ENCODE measurements at places on chromosomes 16 and 17.

GRCh38 chr17:51154176-51154575 is 817 bp downstream of the NME1 start:
- DNase-seq: no peak

DNA sequence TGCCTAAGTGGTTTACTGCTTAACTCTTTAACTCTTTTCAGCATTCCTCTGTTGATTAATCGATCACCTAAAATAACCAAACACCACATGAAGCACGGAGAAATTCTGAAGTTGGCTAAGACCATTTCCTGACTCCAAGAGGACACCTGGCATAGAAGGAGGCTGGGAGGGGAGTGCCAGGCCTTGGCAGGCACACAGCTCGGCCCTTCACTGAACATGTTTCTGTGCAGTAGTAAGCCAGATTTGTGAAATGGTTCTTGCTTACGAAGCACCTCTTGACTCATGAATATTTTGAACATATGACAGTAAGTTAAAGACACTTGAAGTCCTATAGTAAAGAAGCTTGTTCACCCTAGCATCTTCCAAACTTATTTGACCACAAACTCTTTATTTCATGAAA is 82.3 kb downstream of the FOXL1 start:
- DNase-seq: no peak

DNA sequence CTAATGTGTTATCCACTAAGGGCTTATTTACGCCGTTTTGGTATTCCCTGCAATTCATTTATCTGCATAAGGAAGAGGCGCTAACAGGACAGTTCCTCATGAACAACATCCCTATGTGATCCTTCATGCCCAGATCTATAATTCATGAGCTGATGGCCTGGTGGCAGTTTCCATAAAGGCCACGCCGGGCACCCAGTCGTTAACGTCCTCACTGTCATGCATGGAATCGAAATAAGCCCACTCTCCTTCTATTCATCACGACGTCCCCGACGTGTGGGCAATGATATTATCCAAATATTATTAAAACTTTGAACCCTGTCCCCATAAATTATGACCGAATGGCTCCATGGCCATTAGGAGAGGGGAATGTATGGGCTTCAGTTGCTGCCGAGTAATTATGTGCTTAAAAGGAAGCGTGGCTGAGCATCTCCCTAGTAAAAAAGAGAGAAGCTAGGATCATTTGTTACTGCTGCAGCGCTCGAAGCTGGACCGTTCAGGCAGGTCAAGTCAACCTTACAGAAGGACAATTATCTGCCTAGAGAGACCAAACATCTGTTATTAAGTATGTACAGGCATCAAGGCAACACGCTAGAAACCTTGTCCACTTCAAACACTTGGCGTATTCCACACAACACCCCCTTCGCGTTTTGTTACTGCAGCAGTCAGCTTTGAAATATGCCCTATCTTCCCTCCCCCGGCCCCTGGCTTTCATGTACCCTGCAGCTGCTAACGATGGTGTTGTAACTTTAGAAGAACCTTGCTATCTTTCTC is 94.0 kb upstream of the SALL1 start:
- no peak for DNase-seq

DNA sequence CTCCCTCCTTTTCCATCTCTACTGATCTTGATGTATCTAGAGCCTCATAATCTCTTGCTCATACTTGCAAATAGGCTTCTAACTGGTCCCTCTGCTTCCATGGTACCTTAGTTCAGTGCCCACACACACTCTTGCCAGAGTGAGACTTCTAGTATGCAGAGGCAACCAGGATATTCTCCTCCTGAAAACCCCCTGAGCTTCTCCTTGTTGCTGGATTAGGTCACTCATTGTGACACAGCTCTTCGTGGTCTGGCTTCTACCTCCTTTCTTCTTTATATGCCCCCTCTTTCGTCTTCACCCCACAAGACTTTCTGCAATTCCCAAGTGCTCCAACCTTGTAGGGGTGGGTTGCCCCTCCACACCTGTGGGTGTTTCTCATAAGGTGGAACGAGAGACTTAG is 2.5 kb upstream of the FAM20A start:
- no peak for DNase-seq

GRCh38 chr17:33053676-33054075 is 62.0 kb downstream of the SPACA3 start:
- no peak for DNase-seq

- no peak for DNase-seq
Observed at GRCh38 chr17:30576326-30576861, 99.2 kb downstream of the GOSR1 start.

- no peak for DNase-seq
Observed at GRCh38 chr16:9270424-9270823, 179.0 kb downstream of the HAPSTR1 start.

GRCh38 chr16:3234857-3235561 is at the start of gene ZNF200:
ZNF200 (minus strand) TSS chr16:3235158; CDS start chr16:3233755, 1,403 bp downstream.
- peak; percentile 96 for DNase-seq

DNA sequence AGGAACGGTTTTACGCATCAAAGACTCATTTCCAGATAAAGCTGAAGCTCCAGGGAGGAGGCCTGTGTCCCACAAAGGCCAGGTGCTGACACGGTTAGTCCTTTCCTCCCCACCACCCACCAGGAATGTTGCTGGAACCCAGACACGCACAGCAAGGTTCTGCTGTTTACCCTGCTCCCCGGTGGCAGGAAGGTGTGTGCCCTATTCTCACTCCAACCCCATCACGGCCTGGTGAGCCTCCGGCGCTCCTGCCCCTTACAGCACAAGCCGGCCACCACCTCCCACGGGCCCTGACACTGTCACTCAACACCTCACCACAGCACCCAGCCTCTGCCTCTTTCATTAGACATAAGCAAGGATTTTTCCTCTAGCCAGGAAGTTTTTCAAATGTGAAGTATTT is 47.8 kb downstream of the ANKRD11 start:
- no peak for DNase-seq

DNA sequence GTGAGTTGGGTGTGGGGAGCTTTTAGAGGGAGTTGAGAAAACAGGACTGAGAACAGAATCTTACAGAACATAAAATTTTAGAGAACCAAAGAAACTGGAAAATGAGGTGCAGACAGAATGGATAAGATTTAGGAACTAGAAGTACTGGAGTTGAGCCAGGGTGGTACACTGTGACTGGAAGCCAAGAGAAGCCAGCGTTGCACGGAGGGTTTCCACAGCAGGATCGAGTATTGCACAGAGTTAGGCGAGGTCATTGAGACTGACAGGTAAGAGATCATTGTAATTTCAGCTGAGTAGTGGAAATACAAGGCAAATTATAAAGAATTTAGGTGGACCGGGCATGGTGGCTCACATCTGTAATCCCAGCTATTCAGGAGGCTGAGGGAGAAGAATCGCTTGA is 6.6 kb downstream of the GSDMA start:
- DNase-seq: no peak

DNA sequence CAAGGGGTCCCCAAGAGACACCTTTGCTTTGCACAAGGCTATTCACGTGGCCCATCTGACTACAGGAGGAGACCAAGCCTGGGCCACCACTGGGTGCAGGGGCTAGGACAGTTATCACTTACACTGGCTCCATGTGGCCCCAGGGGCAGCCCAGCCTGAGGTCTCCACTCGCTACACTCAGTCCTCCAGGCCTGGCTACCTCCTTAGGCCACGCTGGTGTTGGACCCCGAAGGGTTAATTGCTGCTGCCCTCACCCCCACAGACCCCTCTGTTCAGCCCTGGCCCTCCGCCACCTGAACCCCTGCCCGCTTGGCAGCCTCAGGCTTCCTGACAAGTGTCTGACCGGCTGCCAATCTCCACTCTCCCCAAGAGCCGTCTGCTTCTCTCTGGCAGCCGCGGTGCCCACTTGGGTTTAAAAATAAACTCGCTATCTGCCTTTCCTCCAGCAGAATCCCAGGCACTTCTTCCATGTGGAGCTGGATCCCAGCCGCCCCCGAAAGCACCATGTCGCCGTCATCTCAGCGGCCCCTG is 27.8 kb downstream of the ADAM11 start:
- no peak for DNase-seq

- DNase-seq: no peak
Observed at GRCh38 chr16:69329369-69330285, 761 bp downstream of the PDF start.

- no peak for DNase-seq
Observed at GRCh38 chr17:3030096-3030495, 33.3 kb downstream of the OR1D5 start.

GRCh38 chr16:66925322-66925840 is at the start of gene RRAD:
RRAD (minus strand) TSS chr16:66925535; CDS start chr16:66925179, 356 bp downstream.
- no peak for DNase-seq

DNA sequence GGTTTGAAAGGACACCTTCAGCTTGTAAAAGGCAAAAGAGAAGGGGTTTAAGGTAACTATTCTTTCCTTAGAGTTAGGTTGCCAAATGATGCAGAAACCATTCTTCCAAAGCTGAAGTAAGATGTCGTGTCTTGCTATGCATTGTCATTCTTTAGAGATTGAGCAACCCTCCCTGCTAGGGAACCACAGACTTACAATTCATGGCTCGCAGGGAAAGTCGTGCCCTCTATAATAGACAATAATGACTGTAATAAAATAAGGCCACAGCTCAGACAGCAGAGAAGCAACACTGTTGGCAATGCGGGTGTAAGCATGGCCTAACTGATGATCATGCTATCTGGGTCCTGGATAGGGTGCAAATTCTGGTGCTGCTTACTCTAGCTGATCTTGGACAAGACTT is 129.6 kb upstream of the CDH13 start:
- DNase-seq: no peak

DNA sequence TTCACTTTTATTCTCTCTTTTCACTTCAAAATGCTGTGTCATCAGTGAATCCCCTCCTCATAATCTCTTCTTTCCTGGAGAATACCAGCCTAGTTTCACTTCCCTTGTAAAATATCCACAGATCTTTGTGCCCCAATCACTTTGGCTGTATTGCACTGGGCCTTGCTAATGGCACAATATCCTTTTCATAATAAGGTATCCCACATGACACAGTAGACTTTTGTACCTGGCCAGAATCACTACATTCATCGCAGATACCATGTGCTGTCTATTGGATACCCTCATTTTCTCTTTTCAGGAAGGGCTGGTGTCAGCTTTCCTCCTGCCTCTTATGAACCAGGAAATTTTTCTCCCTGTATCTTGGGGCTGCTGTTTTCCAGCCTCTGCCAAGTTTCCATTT is 25.7 kb upstream of the TOX3 start:
- no peak for DNase-seq

DNA sequence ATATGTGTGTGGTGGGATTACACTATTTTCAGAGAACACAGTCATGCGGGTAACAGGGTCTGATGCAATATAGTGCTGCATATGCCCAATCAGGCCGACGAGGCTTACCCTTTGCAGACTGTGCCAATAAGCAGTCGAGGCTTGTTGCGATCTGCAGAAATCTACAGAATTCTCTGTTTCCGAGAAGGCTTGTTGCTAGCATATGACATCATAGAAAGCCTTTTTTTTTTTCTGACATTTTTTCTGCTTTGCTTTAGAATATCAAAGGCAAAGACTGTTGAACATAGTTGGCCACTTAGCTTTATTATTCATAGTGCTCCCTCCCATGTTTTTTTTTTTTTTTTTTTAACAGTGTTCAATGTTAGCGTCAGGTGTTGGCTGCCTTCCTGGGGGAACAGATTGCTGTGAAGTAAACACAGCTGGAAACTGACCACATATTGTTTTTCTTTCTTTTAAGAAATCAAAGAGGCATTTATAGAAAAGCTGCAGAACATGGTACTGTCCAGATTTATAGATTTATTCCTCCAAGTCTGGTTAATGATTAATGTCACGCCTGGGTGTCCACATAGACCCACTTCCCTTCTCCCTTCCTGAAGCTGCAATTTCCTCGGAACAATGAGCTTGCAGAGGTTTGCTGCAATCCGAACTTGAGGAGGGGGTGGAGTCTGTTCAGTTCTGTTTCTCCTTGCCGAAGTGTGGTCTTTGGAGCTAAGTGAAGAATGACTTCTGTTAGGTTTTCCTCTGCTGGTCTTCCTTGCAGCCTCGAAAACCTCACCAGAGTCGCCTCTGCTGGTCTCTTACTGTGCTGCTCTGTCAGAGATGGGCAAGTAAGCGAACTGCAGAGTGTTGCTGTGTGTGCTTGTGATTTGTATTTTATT is 87.3 kb downstream of the MAP2K6 start:
- peak; percentile 34 for DNase-seq

- DNase-seq: no peak
Observed at GRCh38 chr16:3514621-3515020, 13.8 kb downstream of the CLUAP1 start.

GRCh38 chr16:10069374-10069773 is 112.9 kb downstream of the GRIN2A start:
- no peak for DNase-seq

GRCh38 chr17:74541176-74542111 is 4.5 kb downstream of the CD300C start:
- no peak for DNase-seq

DNA sequence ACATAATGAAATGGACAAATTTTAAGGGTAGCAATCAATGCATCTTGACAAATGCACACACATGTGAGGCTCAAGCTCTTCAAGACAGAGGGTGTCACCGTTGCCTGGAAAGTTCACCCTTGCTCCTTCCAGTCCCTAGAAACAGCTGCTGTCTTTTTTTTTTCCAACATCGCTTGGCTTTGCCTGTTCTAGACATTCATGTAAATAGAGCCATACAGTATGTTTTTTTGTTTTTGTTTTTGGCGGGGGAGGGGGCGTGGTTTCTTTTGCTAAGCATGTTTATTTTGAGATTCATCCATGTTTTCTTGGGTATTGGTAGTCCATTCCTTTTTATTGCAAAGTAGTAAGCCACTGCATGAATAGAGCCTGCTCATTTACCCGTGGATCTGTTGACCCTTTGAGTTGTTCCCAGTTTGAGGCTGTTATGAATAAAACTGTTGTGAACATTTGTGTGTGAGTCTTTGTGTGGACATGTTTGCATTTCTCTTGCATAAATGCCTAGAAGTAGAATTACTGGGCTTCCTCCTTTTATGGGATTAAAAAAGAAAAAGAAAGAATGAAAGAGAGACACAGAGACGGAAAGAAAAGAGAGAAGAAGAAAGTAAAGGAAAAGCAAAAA is 78.4 kb downstream of the NT5M start:
- DNase-seq: no peak

DNA sequence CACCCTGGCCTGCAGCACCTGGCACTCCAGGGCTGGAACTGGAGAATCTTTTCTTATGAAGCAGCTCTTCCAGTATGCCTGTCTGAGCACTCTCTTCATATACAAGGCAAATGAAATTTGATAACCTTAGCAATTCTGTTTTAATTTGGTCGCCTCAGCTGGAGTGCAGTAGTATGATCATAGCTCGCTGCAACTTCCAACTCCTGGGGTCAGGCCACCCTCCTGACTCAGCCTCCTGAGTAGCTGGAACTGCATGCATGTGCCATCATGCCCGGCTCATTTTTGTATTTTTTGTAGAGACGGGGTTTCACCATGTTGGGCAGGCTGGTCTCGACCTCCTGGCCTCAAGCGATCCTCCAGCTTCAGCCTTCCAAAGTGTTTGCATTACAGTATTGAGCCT is 140.8 kb upstream of the CHMP6 start:
- DNase-seq: no peak

- DNase-seq: no peak
Observed at GRCh38 chr17:49834118-49834743, 13.6 kb downstream of the TAC4 start.

GRCh38 chr16:57571098-57571497 is 28.7 kb downstream of the ADGRG5 start:
- DNase-seq: no peak
